ENCODE measurements at places on chromosomes 11 and 22.
A peak's percentile ranks its signal among the peaks of the same experiment; 100 is the strongest.

- peak; percentile 56 for DNase-seq
These were observed 3.8 kb downstream of the MPEG1 start for GRCh38 chr11:59208956-59209355.

GRCh38 chr11:122758339-122758738 lies 80.0 kb upstream of the CRTAM start:
- no peak for DNase-seq

DNA sequence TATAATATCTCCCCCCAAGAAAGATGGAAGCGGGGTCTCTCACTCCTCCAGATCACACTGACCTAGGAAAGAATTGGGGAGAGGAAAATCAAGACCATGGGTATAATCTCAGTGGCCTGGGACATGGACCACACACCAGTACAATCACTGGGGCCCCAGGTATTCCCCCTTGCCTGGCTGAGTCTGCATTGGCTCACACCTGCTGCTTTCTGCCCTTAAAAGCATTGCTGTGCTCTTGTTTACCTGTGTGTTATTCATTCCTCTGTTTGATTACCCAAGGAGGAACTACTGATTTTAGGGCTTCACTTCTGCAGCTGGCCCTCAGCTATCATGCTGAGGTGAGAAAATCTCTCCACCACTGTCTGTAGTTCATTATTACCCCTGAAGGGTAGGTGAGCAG lies 14.0 kb upstream of the PARVA start:
- no peak for DNase-seq

DNA sequence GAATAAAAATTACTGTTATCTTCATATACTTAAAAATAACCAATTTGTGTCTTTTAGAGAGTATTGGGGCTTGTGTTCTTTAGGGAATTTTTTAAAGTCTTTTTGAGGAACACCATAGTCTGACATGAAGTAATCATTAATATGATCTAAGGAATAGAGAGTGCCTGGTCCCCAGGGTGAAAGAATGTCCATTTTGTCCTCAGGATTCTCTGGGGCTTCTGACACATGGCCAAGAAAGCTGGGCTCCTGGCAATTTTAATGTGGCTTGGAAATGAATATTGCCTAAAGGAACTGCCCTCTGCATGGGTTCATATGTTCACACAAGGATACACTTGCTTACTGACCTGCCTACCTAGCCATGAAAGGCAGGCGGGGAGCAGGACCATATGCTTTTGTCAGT lies 33.7 kb downstream of the NF2 start:
- DNase-seq: no peak

GRCh38 chr11:20099527-20099926 lies 60.7 kb downstream of the DBX1 start:
- no peak for DNase-seq

DNA sequence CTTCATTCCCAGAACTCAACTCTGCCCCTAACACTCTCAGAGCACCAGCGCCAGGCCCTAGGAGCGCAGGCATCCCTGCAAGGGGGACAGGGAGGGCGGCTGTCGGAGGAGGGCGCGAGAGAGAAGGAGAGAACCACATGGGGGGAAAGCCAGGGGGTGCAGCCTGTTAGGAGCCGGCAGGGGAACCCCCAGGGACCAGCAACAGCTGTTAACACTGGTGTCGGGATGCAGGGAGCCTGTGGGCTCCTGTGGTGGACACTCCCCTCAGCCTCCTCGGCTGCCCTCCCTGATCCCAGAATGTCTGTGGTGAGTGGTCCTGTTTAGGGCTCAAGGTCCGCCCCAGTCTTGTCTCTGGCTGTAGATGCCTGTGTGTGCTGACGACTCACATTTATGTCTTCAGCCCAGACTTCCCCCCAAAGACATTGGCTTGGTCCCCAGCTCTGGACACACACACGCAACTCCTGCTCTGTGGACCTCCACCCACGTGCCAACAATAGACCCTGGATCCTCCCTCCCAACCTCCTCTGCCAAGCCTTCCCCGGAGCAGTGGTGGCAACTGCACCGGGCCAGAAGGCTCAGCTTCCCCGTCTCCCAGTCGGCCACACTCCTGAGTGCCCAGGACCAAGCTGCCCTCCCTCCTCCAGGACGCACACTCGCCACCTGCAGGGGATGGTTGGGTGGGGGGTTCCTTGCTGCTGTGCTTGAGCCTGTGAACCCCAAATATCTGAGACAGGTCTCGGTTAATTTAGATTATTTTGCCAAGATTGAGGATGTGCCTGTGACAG lies 817 bp upstream of the IFITM5 start:
- DNase-seq: no peak

GRCh38 chr22:48417225-48418070 lies 1410.2 kb downstream of the BRD1 start:
- no peak for DNase-seq

GRCh38 chr11:64445651-64446050 lies 86.7 kb downstream of the RPS6KA4 start:
- DNase-seq: no peak

GRCh38 chr11:114586797-114587196 lies 8.8 kb downstream of the NXPE4 start:
- DNase-seq: no peak

DNA sequence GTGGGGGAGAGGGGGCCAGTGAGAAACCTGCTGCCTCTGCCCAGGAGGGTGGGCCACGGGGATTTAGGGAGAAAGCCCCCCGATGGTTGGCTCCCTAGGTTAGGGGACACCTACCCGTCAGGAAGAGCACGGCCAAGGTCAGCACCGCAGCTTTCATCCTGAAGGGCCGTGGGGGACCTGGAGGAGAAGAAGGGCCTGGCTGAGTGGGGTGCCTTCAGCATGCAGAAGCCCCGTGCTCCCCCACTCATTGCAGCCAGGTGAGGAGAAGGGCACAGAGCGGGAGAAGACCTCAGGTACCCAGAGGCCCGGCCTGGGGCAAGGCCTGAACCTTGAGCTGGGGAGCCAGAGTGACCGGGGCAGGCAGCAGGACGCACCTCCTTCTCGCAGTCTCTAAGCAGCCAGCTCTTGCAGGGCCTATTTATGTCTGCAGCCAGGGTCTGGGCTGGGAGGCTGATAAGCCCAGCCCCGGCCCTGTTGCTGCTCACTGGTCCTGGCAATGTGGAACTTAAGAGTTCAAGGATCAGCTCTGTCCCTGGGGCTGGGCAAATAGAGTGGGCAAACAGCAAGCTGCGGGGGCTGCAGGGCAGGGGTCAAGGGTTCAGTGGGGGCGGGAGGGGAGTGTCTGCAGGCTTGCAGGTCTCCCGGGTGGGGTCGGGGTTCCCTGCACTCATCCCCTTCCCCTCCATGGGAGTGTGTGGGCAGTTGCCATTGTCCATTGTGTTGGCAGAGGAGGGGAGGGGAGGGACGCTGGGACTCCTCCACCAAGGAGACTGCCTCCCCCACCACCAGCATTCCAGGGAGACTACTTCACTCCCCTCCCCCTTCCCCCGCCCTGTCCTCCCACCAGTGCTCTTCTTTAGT lies at the start of gene APOA1:
Gene APOA1, minus strand, starts transcription at position 392 of the 861 bp plus-strand sequence. Its CDS starts 235 bp downstream, at position 157.
- DNase-seq: peak; percentile 19

GRCh38 chr11:94185416-94186084 lies 56.9 kb downstream of the PANX1 start:
- DNase-seq: no peak

DNA sequence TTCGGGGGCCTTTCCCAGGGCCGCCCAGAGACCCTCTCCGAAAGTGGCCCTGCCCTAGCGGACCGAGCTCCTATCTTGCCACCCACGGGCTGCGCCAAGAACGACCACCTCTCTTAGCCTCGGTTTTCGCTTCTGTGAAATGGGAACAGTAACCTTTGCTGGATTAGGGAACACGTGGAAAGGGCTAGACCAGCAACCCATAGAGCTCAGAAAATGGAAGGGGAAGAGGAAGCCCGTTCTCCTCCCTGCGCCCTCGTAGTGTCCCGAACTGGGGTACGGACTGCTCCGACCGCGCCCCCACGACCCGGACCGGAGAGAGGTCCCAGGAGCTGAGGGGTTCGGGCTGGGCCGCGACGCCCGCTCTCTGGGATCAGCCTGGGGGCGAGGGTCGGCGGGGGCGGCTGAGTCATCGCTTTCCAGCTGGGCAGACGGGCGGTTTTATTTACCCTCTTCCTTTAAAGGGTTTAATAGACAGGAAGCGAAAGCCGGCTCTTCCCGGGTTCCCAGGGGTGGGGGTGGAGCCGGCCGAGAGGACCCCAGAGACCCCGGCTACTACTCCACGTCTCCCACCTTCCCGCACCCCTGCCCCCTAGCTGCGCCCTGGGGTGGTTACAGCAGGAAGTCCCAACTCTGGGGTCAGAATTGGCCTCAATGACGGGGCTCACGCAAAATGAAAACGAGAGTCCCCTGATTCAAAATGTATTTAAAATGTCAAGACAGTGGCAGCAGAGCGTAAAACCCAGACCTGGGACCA lies 907 bp upstream of the PHLDA2 start:
- peak; percentile 35 for DNase-seq

- no peak for DNase-seq
These were observed 196.4 kb downstream of the IGLL1 start for GRCh38 chr22:23383491-23384361.

GRCh38 chr11:95764267-95764898 lies 25.2 kb downstream of the FAM76B start:
- peak; percentile 67 for DNase-seq
